ENCODE measurements at places on chromosomes 5 and 9.

GRCh38 chr9:87290241-87291052 is 207.2 kb upstream of the DAPK1 start:
- peak; percentile 78 for DNase-seq

DNA sequence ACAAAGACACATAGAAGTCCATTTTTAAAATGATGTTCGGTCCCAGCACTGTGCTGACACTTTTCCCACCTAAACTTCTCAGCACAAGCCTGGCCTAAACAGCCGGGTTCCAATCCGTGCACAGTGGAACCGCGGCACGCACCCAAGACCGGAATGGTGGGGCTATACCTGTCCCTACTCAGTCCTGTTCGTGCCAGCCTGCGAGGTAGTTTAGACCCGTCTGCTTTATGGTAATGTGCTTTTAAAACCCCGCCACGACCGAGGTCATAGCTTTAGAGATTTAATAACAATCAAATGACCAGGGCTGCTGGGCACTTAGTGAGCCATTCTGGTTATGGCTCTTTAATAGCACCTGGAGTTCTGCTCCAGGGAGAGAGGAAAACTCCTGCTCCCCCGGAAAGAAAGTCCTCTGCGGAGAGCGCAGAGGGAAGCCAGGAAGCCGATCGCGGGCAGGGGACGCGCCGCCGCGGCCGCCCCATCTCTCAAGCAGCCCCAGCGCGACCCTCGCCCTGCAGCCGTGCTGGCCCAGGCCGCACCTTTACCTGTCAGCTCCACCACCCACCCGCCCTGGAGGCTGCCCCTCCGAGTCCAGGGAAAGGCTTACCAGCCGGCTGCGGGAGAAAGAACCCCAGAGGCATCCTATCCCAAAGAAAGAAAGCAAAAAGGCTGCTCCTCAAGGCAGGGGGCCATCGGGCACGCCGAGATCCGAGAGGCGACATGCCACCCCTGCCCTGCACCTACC is 511 bp downstream of the ARL15 start:
- DNase-seq: no peak

- no peak for DNase-seq
Observed at GRCh38 chr9:79396168-79396567, 175.6 kb upstream of the TLE4 start.

GRCh38 chr5:154779105-154779504 is 23.9 kb downstream of the LARP1 start:
- DNase-seq: peak; percentile 77

- no peak for DNase-seq
Observed at GRCh38 chr5:112973036-112973435, 3.6 kb upstream of the DCP2 start.

DNA sequence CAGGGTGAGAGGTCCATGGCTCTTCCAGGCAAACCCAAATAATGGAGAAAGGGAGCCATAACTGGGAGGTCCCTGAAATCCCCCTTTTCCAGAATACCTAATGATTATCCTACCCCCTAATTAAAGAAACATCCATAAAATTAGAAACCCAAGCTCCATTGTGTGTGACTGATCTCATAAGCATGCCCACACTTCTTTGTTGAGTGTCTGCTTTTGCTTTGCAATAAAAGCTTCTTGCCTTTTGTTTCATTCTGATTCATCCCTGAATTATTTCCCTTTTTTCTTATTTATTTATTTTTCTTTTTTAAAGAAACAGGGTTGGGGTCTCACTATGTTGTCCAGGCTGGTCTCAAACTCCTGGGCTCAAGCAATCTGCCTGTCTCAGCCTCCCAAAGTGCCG is 33.1 kb downstream of the BTF3 start:
- DNase-seq: no peak

GRCh38 chr5:14252793-14253192 is 109.7 kb downstream of the TRIO start:
- no peak for DNase-seq

DNA sequence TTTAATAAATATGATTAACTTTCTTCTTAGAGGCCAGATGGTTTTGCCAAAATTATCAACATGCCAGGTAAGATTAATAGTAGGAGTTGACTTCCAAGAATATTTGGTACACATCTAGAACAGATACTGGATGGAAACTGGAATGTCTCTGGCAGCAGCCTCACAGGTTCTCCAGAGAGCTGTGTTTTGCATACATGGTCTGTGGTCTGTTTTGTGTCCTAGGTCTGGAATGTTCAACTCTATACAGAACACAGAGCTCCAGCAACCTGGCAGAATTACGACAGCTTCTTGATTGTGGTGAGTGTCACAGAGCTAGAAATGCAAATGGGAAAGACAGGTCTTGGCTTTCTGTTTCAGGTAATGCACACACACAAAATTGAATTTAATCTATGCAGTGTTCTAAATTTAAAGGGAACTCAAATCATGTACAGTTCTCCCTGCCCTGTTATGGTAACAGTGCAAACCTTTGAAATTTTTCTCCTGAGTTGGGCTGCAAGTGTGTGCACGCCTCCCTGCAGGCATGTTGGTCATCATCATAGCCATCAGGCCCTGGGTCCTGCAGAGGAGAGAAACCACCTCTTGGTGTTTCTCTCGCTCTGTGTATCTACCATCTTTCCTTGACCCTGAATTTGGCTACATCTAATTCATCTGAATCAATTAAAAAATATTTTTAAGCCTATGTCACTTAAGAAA is 58.3 kb downstream of the PIK3R1 start:
- no peak for DNase-seq

- DNase-seq: peak; percentile 95
Observed at GRCh38 chr9:19161257-19162025, 34.1 kb upstream of the PLIN2 start.

DNA sequence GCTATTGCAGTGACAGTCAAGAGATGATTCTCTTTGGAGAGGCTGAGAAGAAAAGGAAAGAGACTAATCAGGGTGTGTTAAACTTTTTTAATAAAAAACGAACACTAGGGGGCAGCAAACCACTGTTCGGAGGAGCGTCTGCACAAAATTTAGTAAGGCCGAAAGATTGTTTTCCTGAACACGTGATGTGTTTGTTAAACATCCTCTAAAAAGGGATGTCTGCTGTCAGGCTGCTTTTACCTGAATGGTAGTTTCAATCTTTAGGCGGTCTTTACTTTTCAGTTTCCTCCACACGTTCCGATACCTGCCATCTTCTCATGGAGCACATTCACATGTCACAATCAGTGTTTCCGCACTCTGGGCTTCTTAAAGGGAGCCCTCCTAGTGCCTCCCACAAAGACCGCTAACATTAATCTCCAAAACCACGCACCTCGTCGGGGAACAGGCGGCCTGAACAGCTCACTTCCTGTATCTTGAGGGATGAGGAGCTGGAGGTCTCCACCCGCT is 125.2 kb downstream of the GPBP1 start:
- peak; percentile 66 for DNase-seq

DNA sequence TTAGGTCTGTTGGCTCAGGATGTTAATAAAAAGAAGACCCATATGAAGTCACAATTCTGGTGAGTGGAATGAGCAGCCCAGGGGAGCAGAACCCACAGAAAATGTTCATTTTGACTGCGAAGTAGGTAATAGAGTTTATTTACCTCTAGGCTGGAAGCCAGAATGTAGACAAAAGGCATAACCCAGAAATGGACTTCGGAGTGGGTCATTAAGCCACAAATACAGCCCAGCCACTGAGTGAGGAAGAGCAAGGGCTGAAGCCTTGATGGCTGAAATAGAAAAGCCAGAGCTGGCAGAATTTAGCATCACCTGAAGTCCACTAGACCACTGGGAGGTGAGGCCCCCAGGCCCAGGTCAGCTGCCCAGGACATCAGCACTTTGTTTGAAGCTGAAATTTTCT is 168.0 kb downstream of the NXNL2 start:
- no peak for DNase-seq

DNA sequence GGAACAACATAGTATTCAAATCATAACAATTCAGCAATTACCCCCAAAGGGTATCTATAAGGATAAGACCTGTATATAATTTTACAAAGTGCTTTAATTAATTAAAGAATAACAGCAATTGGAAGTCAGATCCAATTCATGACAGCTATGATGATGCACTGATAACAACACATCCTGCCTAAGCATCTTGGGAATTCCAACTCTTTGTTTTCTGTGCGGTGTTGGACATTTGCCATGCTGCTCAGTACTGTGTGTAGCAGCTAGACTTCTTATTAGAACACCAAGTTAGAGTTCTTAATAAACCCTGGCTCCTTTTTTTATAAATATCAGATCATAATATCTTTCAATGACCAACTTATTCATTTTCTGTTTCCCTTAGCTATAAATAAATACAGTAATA is 209.0 kb downstream of the SEC61B start:
- DNase-seq: peak; percentile 65

DNA sequence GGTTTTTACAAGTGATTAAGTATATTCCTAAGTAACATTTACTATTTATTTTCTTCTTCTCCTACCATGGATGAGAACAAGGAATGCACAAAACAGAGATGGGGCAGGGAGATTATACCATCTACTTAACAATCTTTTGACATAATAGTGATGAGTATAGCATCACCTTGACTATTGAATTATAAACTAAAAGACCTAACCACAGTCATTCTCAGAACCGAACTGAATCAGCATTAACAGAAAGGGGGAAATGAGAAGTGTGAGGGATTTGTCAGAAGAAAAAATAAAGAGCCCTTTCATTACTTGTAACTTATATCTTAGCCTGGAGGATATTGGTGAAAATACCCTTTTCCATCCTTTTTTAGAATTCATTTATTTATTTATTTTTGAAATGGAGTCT is 21.9 kb downstream of the OR2Y1 start:
- no peak for DNase-seq
